ENCODE measurements at places on chromosomes 1 and 21.

- no peak for DNase-seq
Observed at GRCh38 chr1:22636353-22636752, at the start of gene C1QA. Gene C1QA (plus strand): TSS chr1:22636628. CDS start chr1:22637617, 989 bp downstream.

- DNase-seq = peak; percentile 19
Observed at GRCh38 chr1:2542246-2542915, 12.3 kb upstream of the HES5 start.

DNA sequence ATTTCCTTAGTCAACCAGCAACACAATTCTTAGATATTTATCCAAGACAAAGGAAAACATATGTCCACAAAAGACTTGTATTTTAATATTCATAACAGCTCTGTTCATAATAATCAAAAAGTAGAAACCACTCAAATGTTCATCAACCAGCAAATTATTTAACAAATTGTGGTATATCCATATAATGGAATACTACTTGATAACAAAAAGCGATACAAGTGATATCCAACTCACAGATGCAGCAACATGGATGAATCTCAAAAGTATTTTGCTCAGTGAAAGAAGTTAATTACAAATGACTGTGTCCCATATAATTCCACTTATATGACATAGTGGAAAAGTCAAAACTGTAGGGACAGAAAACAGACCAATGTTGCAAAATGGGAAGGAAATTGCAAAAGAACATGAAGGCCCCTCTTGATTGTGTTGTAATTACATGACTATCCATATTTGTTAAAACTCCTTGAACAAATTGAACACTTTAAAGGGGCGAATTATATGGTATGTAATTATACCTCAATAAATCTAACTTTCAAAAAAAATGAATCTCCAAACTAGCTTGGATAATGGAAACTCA lies 116.9 kb downstream of the EDEM3 start:
- no peak for DNase-seq

- DNase-seq = no peak
Observed at GRCh38 chr1:156532374-156532773, 31.8 kb upstream of the MEF2D start.

DNA sequence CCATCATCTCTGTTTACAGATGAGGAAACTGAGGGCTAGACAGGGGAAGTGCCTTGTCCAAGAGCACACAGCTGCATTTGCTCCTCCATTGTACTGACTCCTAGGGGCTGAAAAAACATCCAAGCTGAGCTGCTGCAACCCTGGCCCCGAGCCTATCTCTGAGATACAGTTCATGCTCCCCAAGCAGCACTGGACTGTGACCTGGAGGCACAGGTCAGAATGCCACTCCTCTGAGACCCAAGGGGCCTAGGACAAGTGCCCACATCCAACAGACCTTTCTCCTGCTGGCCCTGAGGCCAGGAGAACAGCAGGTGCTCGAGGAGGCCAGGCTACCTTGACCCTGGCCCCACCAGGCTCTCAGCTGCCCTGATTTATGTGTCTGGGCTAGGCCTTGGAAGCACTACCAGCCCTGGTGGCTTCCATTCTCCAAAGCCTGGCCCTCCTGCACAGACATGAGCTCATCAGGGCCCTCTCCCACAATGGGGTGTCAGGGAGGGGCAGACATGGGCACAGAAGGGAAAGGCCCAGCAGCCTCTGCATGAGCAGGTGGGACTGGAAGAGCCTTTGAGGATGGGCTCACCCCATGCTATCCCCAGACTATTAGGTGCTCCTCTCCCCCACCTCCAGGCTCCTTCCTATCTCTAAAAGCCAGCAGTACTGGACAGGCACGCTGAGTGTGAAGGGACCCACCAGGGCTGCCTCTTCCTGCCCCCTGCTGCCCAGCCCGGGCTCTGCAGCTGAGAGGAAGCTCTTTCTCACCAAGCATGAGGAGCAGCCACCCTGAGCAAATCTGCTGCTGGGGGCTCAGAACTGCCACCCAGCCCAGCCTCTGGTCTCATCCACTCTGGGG lies 18.8 kb downstream of the ADGRB2 start:
- DNase-seq = peak; percentile 61

- no peak for DNase-seq
Observed at GRCh38 chr1:150525348-150525747, 9.8 kb downstream of the FALEC start.

- DNase-seq = no peak
Observed at GRCh38 chr1:115423776-115424175, 85.7 kb upstream of the NGF start.

DNA sequence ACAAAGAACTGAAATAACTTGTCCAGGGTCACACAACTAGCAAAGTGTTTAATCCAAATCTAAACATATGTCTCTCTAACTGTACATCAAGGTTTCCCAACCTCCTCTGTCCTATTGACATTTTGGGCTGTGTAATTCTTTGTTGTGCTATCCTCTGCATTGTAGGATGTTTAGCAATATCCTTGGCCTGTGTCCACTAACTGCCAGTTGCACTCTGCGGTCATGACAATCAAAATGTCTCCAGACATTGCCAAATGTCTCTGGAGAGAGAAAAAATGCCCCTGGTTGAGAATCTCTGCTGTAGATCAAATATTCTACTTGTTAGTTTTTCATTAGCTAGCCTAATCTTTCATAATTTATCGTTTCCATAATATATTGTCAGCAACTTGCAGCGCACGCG lies 353.4 kb upstream of the NEGR1 start:
- DNase-seq = no peak

DNA sequence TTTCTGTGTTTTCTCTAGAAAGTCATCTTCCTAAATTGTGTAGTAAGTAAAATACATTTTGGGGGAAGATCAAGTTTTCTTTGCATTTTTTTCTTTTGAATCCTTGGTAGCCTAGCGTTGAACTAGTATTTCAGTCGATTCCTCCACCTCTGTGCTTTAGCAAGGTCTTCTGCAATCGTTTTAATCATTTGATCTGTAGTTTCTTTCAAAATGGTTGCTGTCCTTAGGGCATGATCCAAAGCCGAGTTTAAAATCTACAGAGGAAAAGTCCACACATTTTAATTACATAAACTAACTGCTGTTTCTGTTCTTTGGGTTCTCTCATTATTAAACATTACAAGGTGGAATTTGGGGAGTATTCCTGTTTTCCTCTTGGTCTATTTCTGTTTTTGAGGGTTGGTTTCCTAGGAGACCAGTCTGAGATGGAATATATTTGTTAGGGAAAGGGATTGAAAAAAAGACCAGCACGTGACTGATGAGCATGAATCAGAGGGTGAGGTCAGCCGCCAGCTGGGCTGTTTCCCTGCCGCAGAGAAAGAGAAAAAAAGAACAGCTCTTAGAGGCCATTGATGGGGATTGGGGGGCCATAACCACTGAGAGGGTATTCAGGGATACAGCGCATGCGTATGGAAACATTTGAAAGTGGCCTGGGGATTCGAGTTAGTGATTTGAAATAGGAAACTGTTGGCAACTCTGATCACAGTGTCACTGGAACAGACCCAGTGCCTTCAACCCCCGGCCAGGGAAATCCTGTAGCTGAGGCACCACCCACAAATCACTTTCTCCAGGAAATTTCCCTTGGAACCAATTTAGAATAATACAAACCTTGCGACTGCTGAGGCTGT lies 40.6 kb downstream of the AKNAD1 start:
- no peak for DNase-seq

GRCh38 chr1:187509091-187509490 lies 680.3 kb downstream of the PLA2G4A start:
- no peak for DNase-seq

GRCh38 chr1:15231714-15232201 lies 15.3 kb upstream of the FHAD1 start:
- DNase-seq = no peak

- DNase-seq = no peak
Observed at GRCh38 chr1:37792943-37793686, 532 bp upstream of the MANEAL start.

DNA sequence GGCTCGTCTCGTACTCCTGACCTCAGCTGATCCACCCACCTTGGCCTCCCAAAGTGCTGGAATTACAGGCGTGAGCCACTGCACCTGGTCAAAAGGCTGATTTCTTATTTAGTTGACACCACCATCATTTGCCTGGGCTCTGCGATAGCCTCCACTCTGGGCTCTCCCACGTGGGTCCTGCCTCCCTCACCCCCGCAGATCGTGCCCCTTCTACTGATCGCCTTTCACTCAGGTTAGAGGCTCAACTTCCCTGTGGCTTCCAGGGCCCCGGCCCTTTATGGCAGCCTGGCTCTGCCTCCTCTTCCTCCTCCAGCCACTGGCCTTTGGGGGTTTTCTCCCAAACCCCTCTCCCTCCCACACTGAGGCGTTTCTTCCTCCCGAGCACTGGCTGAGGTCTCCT lies 2.5 kb upstream of the MFAP2 start:
- DNase-seq = no peak

DNA sequence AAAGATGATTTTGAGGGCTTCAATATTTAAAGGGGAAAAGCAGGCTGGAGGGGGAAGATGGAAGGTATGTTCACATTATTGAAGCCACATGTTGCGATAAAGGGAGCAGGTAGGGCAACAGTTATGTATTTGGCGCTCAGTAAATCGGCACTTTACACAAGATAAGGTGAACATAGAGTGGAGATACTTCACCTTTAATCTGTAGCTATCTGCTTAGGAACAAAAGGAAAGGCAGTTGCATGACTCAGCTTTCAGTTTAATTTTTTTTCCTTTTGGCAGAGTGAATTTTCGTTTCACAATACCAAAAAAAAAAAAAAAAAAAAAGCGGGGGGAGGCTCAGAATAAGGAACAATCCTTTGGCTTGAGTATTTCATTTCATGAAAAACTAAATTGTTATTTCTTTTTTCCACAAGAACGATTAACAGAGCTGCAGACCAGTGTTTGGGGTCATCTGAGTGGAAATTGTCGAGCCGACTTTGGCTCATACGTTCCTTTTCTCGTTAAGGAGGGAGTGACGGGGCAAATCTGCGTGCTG lies 1.1 kb upstream of the COQ8A start:
- peak; percentile 84 for DNase-seq

DNA sequence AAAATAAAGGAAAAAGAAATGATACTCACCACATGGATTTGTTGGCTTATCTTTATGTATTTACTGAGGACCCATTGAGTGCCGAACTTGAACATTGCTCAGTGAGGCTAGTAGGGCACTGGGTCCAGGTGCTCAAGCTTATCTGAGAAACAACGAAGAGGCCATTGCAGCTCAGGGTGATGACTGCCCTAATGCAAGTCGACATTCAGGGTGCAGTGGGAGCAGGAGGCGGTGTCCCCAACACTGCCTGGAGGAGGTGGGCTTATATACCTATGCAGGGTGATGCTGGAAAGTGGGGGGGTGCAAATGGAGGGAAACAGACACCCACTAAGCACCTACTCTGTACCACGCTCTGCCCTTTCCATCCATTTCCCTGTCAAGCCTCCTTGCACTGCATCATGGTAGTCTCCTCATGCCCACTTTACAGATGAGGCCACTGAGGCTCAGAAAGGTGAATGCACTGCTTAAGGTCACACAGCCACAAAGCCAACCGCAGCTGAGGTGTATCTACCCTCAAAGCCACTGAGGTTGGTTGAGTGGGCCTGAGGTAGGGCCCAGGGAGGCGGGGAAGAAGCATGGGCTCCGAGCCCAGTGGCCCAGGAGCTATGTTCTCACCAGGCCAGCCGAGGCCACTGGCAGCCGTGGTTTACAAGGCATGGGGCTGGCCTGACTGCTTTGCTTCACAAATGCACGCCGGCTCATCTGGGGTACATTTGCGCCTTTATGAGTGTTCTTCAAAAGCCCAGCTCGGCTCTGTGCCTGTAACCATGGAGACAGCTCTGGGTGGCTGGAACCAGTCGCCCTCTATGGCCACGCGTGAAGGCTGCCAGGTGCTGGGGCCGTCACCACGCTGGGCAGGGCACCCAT lies 103.8 kb downstream of the EPHB2 start:
- no peak for DNase-seq

- no peak for DNase-seq
Observed at GRCh38 chr1:110756506-110756905, 81.8 kb upstream of the KCNA3 start.

GRCh38 chr1:7050751-7051665 lies 265.8 kb downstream of the CAMTA1 start:
- no peak for DNase-seq

- no peak for DNase-seq
Observed at GRCh38 chr1:241156231-241156965, 200.6 kb downstream of the RGS7 start.

DNA sequence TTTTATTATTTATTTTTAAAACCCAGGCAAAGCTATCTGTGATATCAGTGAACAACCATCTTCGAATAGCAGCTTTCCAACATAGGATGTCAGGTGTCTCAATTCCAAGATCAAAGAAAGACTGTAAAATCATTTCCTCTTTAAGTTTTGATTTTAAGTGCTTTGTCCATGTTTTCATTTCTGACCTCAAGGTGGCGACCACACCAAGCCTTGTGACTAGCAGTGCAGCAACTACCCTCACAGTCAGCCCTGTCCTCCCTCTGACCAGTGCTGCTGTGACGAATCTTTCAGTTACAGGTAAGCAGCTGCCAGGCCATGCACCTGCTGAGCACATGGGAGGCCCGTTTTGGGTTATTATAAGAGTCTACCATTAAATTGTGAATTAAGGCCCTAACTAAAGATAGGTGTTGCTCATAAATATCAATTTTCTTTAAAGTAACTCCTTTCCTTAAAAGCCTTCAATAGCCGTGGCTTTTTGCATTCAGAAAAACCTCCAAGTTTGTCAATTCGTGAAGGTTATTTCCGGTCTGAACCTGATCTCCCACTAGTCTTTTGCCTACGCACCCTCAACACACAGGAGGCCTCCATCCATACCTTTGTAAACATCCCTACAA lies 117.0 kb downstream of the CD247 start:
- DNase-seq = peak; percentile 76

- no peak for DNase-seq
Observed at GRCh38 chr1:116966791-116967190, 34.8 kb upstream of the CD101 start.

DNA sequence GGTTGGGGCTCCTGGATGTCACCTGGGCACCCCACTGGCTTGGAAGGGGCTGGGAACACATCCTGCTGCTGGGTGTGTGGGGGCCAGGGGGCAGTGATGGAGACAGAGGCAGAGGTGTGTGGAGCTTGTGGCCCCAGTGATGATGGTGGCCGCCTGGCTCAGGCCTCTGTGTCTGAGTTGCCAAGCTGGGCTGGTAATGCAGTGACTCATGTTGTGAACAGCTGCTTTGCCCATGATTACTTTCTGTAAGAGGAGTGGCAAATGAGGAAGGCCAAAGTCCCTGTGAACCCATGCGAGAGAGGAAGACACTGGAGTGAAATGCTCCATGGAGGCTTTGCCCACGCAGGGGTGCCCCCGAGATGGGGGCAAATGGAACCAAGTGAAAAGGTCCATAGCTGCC lies 86.8 kb downstream of the KCNJ6 start:
- no peak for DNase-seq
